ENCODE measurements at places on chromosomes 4 and X. TPM values are rescaled to one million over a fixed set of nuclear protein-coding genes. Genes with fewer than 3 reads are reported as not detected.

BMP3 gene
- total RNA-seq, result 5.8 TPM

SLC34A2 gene
- total RNA-seq, result 10.7 TPM

SSX1 gene
- total RNA-seq, result not detected

SHROOM2 gene
- total RNA-seq, result 2.6 TPM

RBBP7 gene
- 101 TPM for total RNA-seq

IQCM gene
- not detected for total RNA-seq

TBX22 gene
- not detected for total RNA-seq

HELT gene
- total RNA-seq, result not detected

SLC49A3 gene
- total RNA-seq, result 3.7 TPM

SSX2 gene
- not detected for total RNA-seq

GAGE12F gene
- not detected for total RNA-seq

HSD17B11 gene
- total RNA-seq, result 31.9 TPM

GIMD1 gene
- total RNA-seq, result not detected

TLR1 gene
- total RNA-seq, result 7.7 TPM

TRIM60 gene
- not detected for total RNA-seq
